Mesothelial cell of epicardium (in vitro differentiated cells): ENCODE measurements at places on chromosomes 12 and 14.

DNA sequence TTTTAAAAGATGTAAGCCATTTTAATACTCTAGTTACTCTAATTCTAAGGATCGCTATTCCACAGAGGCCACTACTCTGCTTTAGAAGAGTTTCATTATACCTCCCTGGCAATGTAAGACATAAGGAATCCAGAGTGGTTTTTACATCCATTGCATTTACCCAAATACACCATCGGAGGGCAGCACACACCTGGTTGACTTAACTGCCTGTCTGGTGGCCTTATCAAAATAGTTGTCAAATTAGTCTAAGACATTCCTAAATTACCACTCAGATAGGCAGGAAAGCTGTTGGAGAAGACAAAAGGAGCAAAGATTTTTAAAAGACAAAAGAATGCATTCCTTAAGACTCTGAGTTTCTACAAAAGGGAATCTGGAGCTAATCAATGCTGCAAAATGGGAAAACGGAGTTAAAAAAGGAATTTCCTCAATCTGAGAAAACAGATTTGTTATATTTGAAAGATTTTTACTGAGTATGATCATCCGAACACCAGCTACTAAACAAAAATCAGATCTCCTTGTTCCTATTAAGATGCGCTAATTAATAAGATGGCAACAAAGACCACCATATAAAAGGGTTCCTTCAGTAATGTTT is 33.8 kb upstream of the FGD4 start:
- peak overlapping the region; percentile 1 for H3K27ac ChIP-seq
- H3K4me1 ChIP-seq: peaks cover 8% of the 10 kb centered on the region
- no peaks in the 10 kb centered on the region for H3K27me3 ChIP-seq
- DNase-seq: no peak

GRCh38 chr14:31993521-31993951 is 83.6 kb upstream of the ARHGAP5 start:
- H3K4me1 ChIP-seq: peaks cover 68% of the 10 kb centered on the region
- H3K27ac ChIP-seq: no peak overlapping the region
- H3K36me3 ChIP-seq: no peaks in the 10 kb centered on the region

GRCh38 chr14:100487304-100487703 is 99.9 kb downstream of the BEGAIN start:
- H3K27ac ChIP-seq: no peak overlapping the region
- H3K4me3 ChIP-seq: no peak overlapping the region
- H3K36me3 ChIP-seq: peaks cover 5% of the 10 kb centered on the region
- no peaks in the 10 kb centered on the region for H3K4me1 ChIP-seq
- DNase-seq: no peak
- H3K27me3 ChIP-seq: no peaks in the 10 kb centered on the region

GRCh38 chr14:65229748-65230728 is 127.7 kb upstream of the MAX start:
- peaks cover 51% of the 10 kb centered on the region for H3K4me1 ChIP-seq
- peak; percentile 47 for DNase-seq
- no peaks in the 10 kb centered on the region for H3K27me3 ChIP-seq
- H3K36me3 ChIP-seq: peaks cover 2% of the 10 kb centered on the region
- peak overlapping the region; percentile 95 for H3K27ac ChIP-seq

- H3K4me3 ChIP-seq: no peak overlapping the region
- no peaks in the 10 kb centered on the region for H3K27me3 ChIP-seq
- DNase-seq: no peak
- no peaks in the 10 kb centered on the region for H3K36me3 ChIP-seq
- H3K27ac ChIP-seq: no peak overlapping the region
Observed at GRCh38 chr12:116672010-116672409, 65.9 kb downstream of the SPRING1 start.

DNA sequence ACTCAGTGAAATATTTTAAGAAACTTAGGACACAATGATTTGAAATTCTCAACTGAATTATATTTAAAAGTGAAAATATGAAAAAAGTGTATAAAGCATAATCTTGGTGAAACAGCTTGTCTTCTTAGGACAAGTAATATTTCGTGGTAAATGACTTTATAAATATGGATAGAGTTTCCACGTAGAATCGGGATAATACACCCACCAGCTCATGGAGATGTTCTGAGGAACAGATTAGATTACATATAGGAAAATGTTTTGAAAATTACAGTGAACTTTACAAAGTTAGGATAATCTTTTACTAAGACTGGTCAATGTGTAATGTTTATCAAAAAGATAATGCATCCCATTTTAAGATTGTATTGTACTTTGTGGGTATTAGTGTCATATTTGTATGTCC is 25.6 kb upstream of the MYF6 start:
- DNase-seq: no peak
- no peaks in the 10 kb centered on the region for H3K36me3 ChIP-seq
- H3K4me1 ChIP-seq: peaks cover 4% of the 10 kb centered on the region
- no peaks in the 10 kb centered on the region for H3K27me3 ChIP-seq

GRCh38 chr14:67680121-67680602 is 5.7 kb upstream of the VTI1B start:
- DNase-seq: no peak
- peaks cover 33% of the 10 kb centered on the region for H3K36me3 ChIP-seq
- H3K27me3 ChIP-seq: no peaks in the 10 kb centered on the region
- H3K27ac ChIP-seq: no peak overlapping the region
- no peak overlapping the region for H3K4me3 ChIP-seq

DNA sequence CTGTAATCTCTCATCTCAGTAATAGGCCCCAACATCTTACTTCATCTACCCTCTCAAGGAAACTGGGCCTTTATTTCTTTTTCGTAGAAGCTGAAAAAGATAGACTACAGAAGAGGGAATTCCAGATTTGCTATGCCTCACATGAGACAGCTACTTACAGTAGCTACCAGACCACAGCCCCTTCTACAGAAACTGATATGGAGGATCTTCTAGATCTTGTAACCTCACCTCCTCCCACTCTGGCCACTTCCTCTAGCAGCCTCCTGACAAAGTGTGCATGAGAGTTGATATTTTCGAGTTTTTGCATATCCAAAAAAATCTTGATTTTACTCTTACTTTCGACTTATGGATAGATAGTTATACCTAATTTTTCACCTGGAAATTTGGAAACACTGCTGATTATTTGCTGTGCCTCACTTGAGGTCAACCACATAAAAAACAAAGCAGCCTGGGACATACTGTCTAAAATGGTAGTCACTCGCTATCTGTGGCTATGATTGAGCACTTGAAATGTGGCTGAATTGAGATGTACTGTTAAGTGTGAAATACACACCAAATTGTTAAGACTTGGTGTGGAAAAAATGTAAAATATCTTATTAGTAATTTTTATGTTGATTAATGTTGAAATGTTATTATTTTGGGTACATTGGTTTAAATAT is 86.3 kb upstream of the NID2 start:
- H3K27ac ChIP-seq: no peak overlapping the region
- no peak for DNase-seq
- peaks cover 21% of the 10 kb centered on the region for H3K27me3 ChIP-seq

- H3K27ac ChIP-seq: no peak overlapping the region
- no peaks in the 10 kb centered on the region for H3K4me1 ChIP-seq
- DNase-seq: no peak
Observed at GRCh38 chr12:52608826-52609630, 7.8 kb upstream of the KRT72 start.

GRCh38 chr12:82523996-82524395 is 162.7 kb upstream of the TMTC2 start:
- H3K36me3 ChIP-seq: no peaks in the 10 kb centered on the region
- peaks cover 7% of the 10 kb centered on the region for H3K4me1 ChIP-seq
- H3K27ac ChIP-seq: peak overlapping the region; percentile 21

GRCh38 chr14:69768873-69769272 is 1.9 kb downstream of the SRSF5 start:
- H3K27me3 ChIP-seq: no peaks in the 10 kb centered on the region
- peak overlapping the region; percentile 100 for H3K27ac ChIP-seq
- H3K4me3 ChIP-seq: peak overlapping the region; percentile 100
- DNase-seq: no peak

GRCh38 chr12:52847335-52848102 is 1.3 kb downstream of the KRT78 start:
- peaks cover 6% of the 10 kb centered on the region for H3K4me1 ChIP-seq
- no peak overlapping the region for H3K27ac ChIP-seq
- H3K36me3 ChIP-seq: no peaks in the 10 kb centered on the region
- H3K27me3 ChIP-seq: peaks cover 44% of the 10 kb centered on the region

DNA sequence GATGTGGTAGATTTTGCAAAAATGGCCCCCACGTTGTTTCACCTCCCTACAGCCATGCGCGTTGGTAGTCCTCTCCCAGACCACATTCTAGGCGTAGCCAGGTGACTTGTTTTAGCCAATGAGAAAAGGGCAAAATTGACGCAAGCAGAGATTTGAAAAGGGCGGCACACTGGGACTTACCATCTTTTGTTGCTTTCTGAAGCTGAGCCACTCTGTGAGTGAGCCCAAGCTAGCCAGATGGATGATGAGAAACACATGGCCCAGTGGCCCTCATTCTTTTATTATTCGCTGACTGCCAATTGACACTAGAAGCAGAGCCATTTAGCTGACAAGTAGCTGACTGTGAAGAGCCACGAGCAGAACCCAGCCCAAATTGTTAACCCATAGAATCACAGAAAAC is 142.0 kb upstream of the GZMB start:
- H3K27ac ChIP-seq: no peak overlapping the region
- H3K36me3 ChIP-seq: no peaks in the 10 kb centered on the region
- no peak for DNase-seq
- H3K27me3 ChIP-seq: no peaks in the 10 kb centered on the region

DNA sequence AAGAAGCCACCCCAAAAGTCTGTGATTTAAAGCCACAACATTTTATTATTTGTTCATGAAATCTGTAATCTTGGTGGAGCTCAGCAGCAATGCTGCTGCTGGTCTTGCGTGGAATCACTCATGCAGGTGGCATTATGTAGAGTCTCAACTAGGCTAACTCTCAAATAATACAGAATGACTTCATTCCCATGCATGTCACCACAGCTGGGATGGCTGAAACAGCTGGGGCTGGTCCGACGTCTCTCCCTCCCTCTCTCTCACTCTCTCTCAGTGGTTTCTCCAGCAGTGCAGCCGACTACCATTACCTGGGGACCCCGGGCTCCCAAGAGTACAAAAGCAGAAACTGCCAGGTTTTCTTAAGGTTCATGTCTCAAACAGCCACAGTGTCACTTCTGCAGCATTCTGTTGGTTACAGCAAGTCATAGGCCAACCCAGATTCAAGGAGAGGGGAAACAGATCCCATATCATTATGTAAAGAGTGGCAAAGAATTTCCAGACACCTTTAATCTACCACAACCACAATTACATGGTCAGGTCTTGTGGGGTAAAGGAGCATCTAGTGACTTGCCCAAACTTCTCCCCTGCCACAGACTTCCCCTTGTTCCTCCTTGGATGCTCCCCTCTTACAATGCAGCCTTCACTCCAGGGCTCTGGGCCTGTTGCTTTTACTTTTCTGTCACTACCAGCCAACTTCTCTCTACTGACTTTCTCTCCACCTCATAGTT is 192.0 kb upstream of the HMGA2 start:
- DNase-seq: no peak
- H3K36me3 ChIP-seq: no peaks in the 10 kb centered on the region
- H3K4me3 ChIP-seq: no peak overlapping the region
- H3K27me3 ChIP-seq: no peaks in the 10 kb centered on the region
- H3K27ac ChIP-seq: no peak overlapping the region
- peaks cover 37% of the 10 kb centered on the region for H3K4me1 ChIP-seq

DNA sequence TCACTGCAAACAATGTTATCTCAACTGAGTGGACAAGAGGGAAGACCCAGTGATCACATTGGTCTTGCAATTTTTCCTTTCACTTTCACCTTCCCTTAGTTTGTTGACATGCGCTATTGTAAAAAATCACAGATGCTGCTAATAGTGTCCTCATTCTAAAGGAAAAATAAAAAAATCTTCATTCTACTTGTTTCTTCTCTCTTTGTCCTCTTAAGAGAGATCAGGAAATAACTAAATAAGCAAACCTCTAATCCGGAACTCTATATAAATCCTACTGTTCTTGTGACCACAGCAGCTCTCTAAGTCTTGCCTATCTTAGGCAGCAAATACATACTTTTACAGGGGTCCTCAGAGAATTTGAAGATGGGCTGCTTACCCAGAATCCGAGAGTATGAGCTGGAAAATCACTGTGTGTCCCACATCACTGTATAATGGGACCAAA is 257.7 kb downstream of the NAV3 start:
- H3K4me3 ChIP-seq: no peak overlapping the region
- H3K27me3 ChIP-seq: no peaks in the 10 kb centered on the region
- no peak for DNase-seq
- H3K36me3 ChIP-seq: no peaks in the 10 kb centered on the region
- peaks cover 7% of the 10 kb centered on the region for H3K4me1 ChIP-seq
- H3K27ac ChIP-seq: no peak overlapping the region

DNA sequence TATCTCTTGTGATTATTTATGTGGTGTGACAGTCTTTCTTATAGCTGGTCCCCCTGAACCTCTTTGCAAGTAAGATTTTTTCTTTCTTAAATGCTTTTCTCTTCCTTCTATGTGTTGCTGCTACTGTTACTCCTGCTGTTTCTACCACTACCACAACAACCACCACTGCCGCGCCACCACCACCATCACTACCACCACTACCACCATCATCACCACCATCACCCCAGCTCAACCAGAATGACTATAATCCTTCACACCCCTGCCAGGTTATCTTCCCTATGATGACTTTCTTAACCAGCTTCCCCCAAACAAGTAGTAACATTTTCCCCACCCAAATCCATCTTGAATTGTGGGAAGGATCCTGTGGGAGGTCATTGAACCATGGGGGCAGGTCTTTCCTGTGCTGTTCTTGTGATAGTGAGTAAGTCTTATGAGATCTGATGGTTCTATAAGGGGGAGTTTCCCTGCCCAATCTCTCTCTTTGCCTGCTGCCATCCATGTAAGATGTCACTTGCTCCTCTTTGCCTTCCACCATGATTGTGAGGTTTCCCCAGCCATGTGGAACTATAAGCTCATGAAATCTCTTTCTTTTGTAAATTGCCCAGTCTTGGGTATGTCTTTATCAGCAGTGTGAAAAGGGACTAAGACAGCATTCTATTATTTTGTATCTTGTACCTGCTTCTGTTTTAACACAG is 52.2 kb downstream of the CHST11 start:
- H3K27ac ChIP-seq: no peak overlapping the region
- H3K4me1 ChIP-seq: peaks cover 23% of the 10 kb centered on the region
- peaks cover 3% of the 10 kb centered on the region for H3K27me3 ChIP-seq
- no peaks in the 10 kb centered on the region for H3K36me3 ChIP-seq
- DNase-seq: no peak

GRCh38 chr14:33030386-33030785 is 91.7 kb downstream of the NPAS3 start:
- H3K4me1 ChIP-seq: no peaks in the 10 kb centered on the region
- no peak overlapping the region for H3K4me3 ChIP-seq
- no peak for DNase-seq
